ENCODE measurements at places on chromosomes 12 and 14.
A peak's percentile ranks its signal among the peaks of the same experiment; 100 is the strongest.

- DNase-seq, result no peak
These were observed 495.7 kb downstream of the GALC start for GRCh38 chr14:87497301-87497700.

GRCh38 chr14:61545726-61546455 is 149.4 kb upstream of the HIF1A start:
- no peak for DNase-seq

DNA sequence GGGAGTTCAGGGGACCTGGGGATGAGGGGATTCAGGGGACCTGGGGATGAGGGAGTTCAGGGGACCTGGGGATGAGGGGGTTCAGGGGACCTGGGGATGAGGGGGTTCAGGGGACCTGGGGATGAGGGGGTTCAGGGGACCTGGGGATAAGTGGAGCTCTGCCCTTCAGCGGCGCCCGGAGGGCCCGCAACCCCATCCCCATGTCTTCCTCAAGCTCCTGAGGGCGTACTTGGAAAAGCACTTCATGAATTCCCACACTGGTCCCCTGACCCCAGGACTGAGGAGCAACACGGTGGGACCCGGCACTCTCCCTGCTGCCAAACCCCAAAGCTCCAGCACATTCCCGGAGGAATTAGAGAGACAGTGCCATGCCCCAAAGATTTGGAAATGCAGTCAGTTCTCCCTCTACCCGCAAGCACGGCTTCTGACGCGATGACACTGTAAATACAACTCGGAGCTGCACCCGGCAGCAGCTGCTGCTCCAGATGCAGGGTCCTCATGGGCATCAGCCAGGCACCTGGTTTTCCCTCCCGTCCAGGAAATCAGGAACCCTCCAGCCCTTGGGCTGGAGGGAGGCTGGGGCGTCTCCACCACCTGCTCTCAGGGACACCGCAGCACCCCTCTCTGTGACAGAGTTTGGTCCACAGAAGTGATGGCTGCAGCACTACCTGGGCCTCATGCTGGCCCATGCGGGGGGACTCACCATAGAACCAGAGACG is 32.8 kb upstream of the C14orf180 start:
- peak; percentile 84 for DNase-seq

DNA sequence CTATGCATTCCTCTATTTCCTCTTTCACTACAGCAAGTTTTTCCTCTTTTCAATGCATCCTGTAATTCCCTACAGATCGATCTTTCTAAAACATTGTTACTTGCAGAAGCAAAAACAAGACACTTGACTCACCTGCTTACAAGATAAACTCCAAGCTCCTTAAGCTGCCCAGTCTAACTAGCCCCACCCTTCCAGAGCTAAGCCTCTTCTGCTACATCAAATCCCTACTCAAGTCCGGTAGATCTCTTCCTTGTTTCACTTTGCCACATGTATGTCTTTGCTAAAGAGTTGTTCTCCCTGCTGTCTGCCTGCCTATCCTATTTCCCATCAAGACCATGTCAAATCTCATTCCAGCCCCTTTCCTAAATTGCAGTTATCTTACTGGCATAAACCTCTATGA is 724.8 kb downstream of the C12orf50 start:
- no peak for DNase-seq

DNA sequence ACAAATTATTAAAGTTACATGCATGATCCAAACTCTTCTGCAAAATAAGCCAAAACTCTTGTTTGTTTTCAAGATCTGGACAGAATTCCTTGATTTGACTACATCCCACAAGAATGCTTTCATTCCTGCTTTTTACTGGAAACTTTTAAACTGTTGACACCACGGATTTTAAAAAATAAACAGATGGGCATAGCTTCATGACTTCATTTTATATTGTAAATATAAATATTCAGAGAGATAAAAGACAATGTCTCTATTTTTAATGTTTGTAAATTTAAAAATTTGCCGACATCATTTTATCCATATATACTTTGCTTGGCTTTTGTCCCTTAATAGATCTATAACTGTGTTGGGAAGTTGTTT is 134.3 kb upstream of the DCN start:
- DNase-seq, result no peak

DNA sequence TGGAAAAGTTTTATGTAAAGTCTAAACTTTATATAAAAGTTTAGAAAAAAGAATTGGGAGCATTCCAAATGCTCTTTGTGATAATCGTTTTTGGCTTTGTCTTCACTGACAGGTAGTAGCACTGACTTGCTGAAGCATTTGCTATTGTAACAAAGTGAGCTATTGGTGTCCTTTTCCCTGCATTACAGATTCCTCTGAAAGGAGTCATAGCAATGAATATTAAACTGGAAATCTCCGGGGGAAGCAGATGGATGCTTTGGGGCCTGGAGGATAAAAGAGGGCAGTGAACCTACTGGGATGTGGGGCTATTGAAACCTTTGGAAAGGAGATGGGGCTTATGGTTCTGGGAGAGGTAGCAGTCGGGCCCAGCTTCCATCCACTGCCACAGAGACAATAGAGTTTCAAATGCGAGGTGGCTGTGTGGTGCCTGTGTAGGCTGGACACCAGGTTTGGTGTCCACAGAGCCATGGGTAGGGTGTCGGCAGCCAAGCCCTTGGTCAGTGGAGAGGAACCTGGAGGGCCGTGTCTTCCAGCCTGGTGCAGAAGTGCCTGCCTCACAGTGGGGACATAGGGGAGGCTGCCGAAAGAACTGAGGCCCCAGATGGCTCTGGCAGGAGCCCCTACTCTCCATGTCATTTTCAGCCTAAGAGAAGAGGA is 10.1 kb downstream of the GSG1 start:
- no peak for DNase-seq

- no peak for DNase-seq
These were observed 9.8 kb downstream of the MSI1 start for GRCh38 chr12:120359128-120359527.

GRCh38 chr14:92683041-92683440 is 65.4 kb downstream of the LGMN start:
- DNase-seq, result no peak

- no peak for DNase-seq
These were observed 62.2 kb downstream of the SOX5 start for GRCh38 chr12:23887055-23887835.

DNA sequence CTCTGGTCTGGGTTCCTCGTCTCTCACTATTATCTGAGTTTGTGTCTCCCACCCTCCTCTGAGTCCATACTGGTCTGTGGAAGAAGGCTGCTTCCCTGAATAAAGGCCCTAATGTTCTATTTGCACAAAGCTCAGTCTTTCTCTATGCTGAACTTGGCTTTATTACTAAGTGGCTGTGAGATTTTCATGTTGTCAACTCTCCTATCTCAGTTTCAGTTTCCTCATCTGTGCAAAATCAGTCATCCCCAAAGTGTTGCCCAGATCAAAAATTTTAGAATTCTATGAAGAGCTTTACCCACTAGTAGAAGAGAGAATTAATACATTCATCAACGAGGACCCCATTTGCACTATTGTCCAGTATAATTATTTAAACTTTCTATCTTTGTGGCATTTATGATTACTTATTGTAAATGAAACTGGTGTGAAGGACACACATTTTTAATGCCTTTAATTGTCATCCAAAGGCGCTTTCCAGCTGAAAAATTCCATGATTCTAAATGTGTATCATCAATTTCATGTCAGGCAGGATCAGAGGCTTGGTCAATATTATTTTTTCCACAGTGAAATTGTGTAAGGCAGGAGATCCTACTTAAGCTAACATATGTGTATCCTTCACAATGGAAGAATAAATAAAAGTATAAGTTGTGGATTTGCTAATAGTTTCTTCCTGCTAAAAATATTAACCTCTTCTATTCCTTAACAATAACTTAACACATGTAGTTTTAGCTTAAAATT is 79.1 kb upstream of the EEA1 start:
- DNase-seq, result no peak

GRCh38 chr14:68243450-68244010 is 424.0 kb downstream of the RAD51B start:
- no peak for DNase-seq

DNA sequence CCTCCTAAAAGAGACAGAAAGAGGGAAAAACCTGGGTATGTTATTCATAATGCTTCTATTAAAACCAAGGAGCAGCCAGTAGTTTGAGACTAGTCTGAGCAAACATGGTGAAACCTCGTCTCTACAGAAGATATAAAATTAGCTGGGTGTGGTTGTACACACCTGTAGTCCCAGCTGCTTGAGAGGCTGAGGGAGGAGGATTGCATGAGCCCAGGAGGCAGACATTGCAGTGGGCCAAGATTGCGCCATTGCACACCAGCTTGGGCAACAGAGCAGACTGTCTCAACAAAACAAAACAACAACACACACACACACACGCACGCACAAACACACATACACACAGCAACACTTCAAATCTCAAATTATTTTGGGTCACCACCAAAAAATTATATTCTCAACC is 27.8 kb downstream of the HECTD4 start:
- no peak for DNase-seq

DNA sequence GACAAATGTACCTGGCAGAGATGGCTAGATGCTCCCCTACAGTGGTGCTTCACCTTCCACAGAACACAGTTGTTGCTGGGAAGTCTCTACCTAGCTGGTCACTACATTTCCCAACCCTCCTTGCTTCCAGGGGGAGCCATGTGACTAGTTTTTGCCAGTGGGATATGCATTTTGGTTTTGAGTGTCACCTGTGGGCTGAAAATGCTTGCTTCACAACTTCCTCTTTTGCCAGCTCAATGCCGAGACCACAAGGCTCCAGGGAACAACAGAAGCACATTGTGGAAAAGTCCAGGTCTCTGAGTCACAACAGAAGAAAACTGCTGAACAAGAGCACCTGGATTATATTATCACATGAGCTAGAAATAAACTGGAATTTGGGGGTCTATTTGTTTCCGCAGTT is 48.5 kb upstream of the ARHGAP5 start:
- DNase-seq, result no peak

- DNase-seq, result peak; percentile 54
These were observed 21.3 kb downstream of the FKBP11 start for GRCh38 chr12:48903982-48904411.

GRCh38 chr14:94213021-94213420 is 38.9 kb downstream of the PPP4R4 start:
- DNase-seq, result no peak
